ENCODE measurements at places on chromosomes 5 and 9.

- no peak for DNase-seq
Measured at GRCh38 chr5:67235399-67236110, 39.0 kb upstream of the CD180 start.

- DNase-seq = peak; percentile 60
Measured at GRCh38 chr5:36878392-36879082, 2.0 kb downstream of the NIPBL start.

GRCh38 chr5:39072925-39073766 is 1.1 kb downstream of the RICTOR start:
- DNase-seq = peak; percentile 53

- DNase-seq = no peak
Measured at GRCh38 chr9:137764981-137765380, 112.6 kb upstream of the CACNA1B start.

DNA sequence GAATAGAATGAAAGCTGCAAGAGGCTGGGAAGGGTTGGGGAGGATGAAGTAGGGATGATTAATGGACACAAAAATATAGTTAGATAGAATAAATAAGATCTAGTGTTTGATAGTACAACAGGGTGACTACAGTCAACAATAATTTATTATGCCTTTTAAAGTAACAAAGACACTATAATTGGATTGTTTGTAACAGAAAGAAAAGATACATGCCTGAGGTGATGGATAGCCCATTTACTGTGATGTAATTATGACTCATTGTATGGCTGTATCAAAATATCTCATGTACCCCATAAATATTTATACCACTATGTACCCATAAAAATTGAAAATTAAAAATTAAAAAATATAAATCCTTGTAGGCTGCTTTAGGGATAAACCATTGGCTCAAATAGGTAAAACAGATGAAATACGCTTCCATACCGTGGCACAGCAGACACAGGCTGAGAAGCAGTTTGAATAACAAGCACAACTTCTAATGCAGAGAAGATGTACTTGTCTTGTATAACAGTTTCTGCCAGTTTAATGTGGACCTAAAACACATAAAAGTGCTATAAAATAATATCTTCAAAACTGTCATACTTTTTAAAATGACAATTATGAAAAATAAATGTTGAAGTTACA is 34.9 kb downstream of the APBA1 start:
- no peak for DNase-seq

GRCh38 chr5:89283728-89284493 is 400.9 kb upstream of the MEF2C start:
- DNase-seq = no peak

DNA sequence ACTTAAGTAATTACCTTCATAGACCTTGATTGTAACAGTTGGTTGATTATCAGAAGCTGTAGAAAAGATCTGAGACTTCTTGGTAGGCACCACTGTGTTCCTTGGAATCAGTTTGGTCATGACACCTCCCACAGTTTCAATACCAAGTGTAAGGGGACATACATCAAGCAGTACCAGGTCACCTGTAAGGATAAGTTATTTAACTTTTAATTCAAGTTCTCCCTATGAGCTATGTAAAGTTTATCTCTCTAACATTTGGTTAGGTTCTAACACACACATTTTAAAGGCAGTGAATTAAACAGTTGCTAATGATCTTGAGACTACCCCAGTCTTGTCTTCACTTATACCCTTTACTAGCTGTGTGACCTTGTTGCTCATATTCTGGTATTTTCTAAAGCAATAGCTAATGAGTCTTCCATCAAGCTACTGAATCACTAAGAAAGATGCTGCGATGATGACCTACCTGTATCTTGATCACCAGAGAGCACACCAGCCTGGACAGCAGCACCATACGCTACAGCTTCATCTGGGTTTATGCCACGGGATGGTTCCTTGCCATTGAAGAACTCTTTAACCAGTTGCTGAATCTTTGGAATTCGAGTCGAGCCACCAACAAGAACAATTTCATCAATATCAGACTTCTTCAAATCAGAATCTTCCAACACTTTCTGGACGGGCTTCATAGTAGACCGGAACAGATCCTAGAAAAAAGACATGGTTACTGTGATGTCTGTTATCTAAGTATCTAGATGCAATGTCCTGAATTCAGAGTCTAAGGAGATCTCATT is 2.8 kb downstream of the HSPA5 start:
- no peak for DNase-seq

GRCh38 chr9:131995382-131995781 is 84.3 kb downstream of the MED27 start:
- no peak for DNase-seq

GRCh38 chr5:122310889-122311288 is 1.1 kb upstream of the SNCAIP start:
- DNase-seq = no peak

DNA sequence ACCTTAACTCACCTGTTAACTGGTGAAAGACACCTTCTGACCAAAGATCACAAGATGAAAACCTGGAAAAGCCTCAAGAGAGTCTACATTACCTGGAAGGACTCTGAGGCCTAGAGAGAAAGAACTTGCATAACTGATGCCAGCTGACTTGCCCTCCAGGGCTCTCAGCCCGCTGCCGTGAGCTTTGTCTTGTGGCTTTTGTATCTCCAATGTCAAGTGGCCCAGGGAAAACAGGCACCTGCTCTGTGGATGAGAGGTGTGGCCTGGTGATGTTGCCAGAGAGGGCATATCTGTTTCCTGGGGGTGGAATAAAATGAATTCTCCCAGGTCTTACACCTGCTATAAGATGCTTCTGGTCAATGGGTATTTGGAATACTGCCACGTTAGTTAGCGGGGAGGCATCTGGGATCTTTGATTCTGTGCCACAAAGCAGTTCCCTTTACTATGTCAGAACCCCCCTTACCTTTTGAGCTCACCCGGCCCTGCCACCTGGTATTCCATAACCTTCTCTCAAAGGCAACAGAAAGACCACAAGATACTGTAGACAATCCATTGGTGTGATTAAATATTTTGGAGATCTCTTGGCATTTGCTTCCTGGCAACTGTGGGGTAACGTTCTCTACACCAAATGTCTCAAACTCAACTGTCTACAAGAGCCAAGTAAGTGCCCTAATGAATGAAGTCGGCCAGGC is 54.9 kb upstream of the N4BP3 start:
- no peak for DNase-seq

DNA sequence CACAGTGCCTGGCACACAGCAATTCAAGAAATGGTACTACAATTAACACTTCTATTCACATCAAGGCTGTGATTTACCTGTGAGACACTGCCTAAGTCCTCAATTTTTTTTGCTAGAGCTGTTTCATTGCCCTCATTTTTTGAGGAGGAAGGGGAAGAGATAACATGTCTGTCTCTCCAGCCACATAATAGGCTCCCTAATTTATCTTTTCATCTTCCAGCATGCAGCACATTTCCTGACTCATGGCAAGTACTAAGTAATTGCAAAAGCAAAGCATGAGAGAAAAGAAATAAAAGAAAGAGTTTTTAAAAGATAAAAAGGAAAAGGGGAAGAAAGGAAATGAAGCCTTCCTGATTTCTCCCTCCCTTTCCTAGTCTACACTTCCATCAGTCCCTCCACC is 26.9 kb upstream of the RNF38 start:
- no peak for DNase-seq

- no peak for DNase-seq
Measured at GRCh38 chr5:160702934-160703333, 149.1 kb downstream of the ATP10B start.

DNA sequence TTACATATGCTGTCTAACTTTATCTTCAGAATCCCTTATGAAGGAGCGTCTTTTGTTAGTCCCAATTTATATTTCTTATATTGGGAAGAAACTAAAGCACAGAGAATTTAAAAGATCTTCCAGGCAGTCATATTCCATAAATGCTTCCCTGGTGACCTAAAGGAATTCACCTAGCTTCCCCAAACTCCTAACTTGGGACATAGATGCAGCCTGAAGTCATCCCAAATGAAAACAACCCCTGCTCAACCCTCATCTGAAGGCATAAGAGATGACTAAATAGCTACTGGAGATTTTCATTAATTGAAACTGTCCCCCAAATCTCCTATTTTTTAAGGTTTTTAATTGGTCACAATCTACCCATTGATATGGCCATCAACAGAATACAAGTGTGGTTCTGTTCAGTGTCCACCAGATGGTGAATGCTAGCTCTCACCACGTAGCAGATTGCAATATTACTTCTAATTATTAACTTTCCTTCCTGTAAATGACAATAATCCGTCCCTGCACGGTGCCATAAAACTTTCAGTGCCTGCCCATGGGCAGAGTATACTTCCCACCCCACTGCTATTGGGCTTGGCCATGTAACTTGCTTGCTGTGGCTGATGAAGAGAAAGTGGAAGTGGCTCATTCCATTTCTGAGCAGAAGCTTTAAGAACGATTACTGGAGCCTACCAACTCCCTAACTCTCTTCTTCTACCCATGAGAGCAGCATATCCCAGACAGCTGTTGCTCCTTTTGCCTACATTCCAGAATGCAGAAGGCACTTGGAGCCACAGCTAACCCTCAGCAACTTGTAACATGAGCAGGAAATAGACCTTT is 18.7 kb downstream of the PRUNE2 start:
- no peak for DNase-seq

All from left kidney (tissue), 8 donors.